ENCODE measurements at places on chromosomes 7 and 10. TPM values are rescaled to one million over a fixed set of nuclear protein-coding genes. Genes with fewer than 3 reads are reported as not detected.

DNA sequence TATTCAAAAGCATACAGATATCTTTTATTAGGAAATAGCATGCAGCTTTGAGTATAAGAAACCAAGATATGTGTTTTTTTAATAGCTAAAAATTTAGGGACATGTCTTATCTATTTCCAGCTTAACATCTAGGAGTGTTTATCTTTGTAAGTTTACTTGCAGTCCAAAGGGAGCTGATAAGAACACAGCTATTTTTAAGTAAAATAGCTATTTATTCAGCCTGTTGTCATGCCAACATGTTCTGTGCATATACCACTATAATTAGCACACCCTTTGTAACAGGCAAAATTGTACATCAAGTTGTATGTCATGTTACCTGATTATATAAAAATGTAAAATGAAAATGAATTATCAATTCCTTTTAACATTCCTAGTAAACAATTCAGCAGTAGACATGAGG lies 29.6 kb downstream of the FAM133B start:
- H3K27ac ChIP-seq: no peak overlapping the region
- DNase-seq: no peak
- no peaks in the 10 kb centered on the region for H3K27me3 ChIP-seq
- no peaks in the 10 kb centered on the region for H3K4me1 ChIP-seq
- peaks cover 12% of the 10 kb centered on the region for H3K36me3 ChIP-seq
- no peak overlapping the region for H3K4me3 ChIP-seq

DNA sequence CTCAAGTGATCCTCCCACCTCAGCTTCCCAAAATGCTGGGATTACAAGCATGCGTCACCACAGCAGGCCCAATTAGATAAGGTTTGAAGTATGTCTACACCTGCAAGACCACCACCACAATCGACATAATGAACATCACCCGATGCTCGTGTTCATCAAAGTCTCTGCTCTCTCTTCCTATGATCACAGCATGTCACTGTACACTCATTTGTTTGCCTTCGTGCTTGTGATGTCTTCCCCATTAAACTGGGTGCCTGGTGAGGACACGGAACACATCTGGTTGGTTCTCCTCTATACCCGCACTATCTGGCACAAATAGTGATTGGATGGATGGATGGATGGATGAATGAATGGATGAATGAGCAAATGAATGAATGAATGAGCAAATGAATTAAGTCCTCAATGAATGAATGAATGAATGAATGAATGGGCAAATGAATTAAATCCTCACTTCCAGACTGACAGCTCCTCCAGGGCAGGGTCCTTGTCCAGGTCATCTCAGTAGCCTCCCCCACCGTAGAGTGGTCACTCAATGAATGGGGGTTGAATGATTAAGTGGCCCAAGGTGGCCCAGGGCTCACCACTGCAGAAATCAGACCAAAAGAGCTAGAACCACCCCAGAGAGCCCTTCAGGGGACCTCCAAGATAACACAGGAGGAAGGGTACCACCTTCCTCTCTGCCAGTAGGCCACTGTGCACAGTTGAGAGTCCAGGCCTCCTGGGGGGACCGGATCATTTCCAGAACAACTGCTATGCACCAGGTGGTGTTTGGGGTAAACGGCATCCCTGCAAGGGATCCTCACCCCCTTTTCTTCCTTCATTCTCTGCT lies 101.9 kb upstream of the TNRC18 start:
- H3K27me3 ChIP-seq: no peaks in the 10 kb centered on the region
- peaks cover 40% of the 10 kb centered on the region for H3K36me3 ChIP-seq
- no peak overlapping the region for H3K4me3 ChIP-seq
- no peak for DNase-seq
- H3K4me1 ChIP-seq: peaks cover 29% of the 10 kb centered on the region

- no peaks in the 10 kb centered on the region for H3K4me1 ChIP-seq
- DNase-seq: no peak
- no peak overlapping the region for H3K27ac ChIP-seq
- no peaks in the 10 kb centered on the region for H3K27me3 ChIP-seq
- no peaks in the 10 kb centered on the region for H3K36me3 ChIP-seq
- no peak overlapping the region for H3K4me3 ChIP-seq
These were observed 10.0 kb upstream of the INPP5F start for GRCh38 chr10:119715628-119716505.

DNA sequence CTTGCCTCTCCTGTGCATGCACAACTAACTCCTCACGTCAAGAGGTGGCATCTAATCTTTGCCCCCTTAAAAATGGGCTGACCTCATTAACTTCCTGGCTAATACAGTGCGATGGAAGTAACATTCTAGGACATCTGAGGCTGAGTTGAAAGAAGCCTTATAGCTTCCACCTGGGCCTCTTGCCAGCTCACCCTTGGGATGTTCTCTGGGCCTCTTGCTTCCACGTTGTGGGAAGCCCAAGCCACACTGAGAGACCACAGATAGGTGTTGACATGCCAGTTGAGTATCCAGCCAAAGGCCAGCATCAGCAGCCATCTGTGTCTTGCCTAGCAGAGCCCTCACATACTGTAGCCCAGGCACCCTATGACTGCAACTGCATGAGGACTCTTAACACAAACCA lies 60.8 kb upstream of the GDF10 start:
- H3K27ac ChIP-seq: no peak overlapping the region
- H3K4me1 ChIP-seq: no peaks in the 10 kb centered on the region
- DNase-seq: no peak
- H3K27me3 ChIP-seq: no peaks in the 10 kb centered on the region
- H3K36me3 ChIP-seq: no peaks in the 10 kb centered on the region

- no peaks in the 10 kb centered on the region for H3K27me3 ChIP-seq
- no peaks in the 10 kb centered on the region for H3K36me3 ChIP-seq
- no peak overlapping the region for H3K4me3 ChIP-seq
- no peaks in the 10 kb centered on the region for H3K4me1 ChIP-seq
These were observed 19.5 kb upstream of the PNLIP start for GRCh38 chr10:116526219-116526618.

THSD7A gene
- total RNA-seq: not detected

TMEM236 gene
- total RNA-seq: 0.09 TPM

AKR1B15 gene
- not detected for total RNA-seq

All from CD8-positive, alpha-beta memory T cell (primary cell).